HL-60 (cell line): ENCODE measurements at places on chromosomes 2 and 18.

DNA sequence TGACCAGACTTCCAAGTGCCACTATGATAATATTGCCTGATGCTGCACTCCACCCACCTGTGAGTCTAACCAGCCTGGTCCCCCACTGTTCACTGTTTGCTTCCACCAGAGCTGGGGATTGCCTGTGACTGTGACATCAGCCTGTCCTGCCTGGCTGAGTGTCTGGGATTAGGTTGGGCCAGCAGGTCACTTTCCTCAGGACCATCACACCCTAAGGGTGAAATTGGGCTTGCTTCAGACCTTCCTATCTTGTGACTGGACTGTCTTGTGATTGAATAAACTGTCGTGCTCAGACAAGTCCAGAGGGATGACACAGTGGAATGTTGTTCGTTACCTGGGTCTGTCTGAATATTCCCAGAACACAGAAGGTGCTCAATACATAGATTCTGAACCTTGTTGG, 87.4 kb upstream of the HK2 start:
- DNase-seq, result no peak

GRCh38 chr2:181837563-181837962, 54.0 kb upstream of the ITPRID2 start:
- no peak for DNase-seq

DNA sequence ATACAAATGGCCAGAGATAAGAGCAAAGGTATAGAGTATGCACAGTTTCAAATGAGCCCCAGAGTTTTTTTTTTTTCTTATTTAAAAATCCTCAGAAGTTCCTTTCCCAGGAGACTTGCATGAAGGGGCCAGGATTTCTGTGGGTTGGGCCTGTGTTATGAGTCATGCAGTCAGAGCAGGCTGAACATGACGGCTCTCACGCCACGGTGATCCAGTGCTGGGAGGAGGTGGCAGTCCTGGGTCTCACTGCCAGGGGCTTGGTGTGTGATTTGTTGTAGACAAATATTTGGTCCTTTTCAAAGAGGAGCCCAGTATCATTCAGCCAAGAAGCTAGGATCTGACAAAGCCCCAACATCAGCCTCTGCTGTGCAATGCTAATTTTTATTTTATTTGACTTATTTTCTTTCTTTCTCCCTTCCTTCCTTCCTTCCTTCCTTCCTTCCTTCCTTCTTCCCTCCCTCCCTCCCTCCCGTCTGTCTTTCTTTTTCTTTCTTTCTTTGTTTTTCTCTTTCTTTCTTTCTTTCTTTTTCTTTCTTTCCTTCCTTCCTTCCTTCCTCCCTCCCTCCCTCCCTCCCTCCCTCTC, 10.4 kb upstream of the KCNE4 start:
- DNase-seq, result peak; percentile 54

- DNase-seq, result no peak
Observed at GRCh38 chr2:24509425-24509824, 18.4 kb downstream of the NCOA1 start.

GRCh38 chr2:150371044-150371818, 116.2 kb downstream of the RND3 start:
- no peak for DNase-seq

- no peak for DNase-seq
Observed at GRCh38 chr18:40866968-40867367, 1088.1 kb upstream of the PIK3C3 start.

DNA sequence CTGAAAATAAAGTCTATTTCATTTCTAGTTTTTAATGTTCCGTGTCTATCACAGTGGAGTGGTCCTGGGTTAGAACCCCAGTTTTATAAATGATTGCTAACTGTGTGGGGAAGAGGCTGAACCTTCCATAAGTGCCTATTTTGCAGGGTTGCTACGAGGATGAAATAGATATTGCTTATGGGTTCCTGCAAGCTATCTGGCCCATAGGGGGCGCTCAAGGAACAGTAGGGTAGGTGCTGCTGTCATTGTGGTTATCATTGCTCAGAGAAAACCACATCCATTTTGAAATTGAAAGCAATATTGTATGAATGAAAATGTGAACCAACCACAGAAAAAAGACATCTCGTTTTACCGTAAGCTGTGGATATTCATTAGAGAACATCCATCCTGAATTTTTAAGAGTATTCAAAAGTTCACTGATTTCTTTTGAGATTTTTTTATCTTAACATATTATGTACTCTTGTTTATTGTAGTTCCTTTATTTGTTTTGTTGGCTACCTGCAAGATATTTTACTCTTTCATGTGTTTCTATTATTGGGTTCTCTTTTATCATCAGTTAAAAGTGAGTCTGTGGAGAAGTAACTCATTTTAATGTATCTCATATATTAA, 261.6 kb downstream of the NAPG start:
- DNase-seq, result peak; percentile 68

- peak; percentile 88 for DNase-seq
Observed at GRCh38 chr2:137800386-137800785, 163.9 kb upstream of the HNMT start.

GRCh38 chr2:4110273-4110672, 406.9 kb downstream of the DCDC2C start:
- DNase-seq, result no peak

DNA sequence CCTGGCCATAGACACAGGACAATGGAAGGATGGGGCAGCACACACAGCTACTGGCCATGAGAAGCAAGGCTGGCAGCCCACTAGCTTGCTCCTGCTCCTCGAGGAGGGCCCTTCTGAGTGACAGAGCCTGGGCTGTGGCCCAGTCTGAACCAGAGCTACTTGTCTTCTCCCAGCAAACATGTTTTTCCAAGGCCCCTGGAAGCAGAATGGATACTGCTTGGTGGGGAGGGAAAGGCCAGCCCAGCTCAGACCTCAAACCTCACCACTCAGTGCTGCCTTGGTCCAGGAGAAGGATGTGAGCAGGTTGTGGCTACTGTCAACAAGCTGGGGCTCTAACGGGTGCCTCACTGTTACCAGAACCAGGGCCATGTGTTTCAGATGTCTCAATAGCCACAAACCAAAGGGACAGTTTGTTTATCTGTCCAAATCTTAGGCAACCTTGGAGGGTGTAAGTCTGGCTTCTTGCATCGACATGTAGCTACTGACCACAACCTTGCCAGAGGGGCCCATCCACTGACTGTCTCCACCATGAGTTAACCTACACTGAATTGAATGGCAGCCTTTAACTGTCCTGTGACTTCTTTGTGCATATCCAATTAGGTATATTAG, 98.6 kb downstream of the TGFA start:
- DNase-seq, result peak; percentile 52

GRCh38 chr2:88753833-88754584, 62.5 kb downstream of the RPIA start:
- no peak for DNase-seq

GRCh38 chr2:171579481-171579880, 57.2 kb downstream of the CYBRD1 start:
- DNase-seq, result no peak

DNA sequence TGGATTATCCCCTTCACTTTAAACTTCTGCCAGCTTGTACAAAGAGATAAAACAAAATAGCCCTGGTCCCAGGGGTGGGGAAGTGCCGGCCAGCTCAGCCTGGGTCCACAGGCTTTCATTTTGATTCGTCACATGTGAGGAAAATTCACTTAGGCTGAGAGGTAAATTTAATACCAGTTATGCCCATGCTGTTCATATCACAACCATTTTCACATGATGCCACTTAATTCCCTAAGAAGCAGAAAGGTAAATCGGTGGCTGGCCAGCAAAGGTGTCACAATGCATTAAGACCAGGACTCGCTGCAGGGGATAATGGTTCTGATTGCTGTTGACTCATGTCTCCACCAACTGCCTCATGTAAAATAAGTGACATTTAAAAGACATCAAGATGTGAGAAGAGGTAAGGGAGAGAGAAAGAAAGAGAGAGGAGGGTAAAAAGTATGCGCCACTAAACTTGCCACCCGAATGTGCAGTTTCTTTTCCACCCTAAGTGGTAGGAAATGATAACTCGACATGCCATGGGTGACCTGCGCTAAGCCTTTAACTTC, 261.0 kb upstream of the SIX3 start:
- DNase-seq, result no peak
